ENCODE measurements at places on chromosomes 16 and 17.

GRCh38 chr16:57475711-57476339, 10.5 kb downstream of the DOK4 start:
- DNase-seq, result peak; percentile 61

- DNase-seq, result no peak
These were observed 115.4 kb downstream of the SHISA6 start for GRCh38 chr17:11356371-11356770.

DNA sequence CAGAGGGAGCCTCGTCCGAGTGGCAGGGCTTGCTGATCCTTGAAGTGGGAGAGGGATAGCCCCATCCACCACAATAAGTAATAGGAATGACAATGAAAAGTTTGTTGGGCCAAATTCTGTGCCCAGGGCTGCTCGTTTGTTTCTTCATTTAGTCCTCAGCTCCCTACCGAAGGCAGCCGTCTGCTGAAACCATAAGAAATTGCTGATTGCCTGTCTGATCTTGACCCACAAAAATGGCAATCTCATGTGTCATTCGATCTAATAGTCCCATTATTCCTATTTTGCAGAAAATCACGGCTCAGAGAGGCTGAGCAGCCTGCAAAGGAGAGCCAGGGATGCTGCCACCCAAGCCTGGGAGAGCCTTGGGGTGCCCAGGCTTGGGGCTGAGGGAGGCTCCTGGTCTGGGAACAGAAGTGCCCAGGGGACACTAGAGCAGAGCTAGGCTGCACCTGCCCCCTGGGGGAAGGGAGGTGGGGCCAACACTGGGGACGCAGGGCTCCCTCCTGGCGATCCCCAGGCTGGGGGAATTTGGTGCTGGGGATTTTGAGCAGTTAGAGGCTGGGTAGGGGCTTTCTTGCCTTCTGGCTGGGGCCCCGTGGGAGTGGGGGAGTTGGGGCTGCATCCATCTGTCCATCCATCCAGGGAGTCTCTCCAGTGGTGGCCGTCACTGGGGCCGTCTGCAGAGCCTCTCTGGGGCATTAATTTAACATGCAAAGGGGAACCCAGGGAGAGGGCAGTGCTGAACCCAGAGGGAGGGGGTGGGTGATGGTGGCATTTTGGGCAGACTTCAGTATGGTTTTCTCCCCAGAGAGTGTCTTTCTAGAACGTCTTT, 53.5 kb downstream of the SOCS1 start:
- DNase-seq, result no peak

DNA sequence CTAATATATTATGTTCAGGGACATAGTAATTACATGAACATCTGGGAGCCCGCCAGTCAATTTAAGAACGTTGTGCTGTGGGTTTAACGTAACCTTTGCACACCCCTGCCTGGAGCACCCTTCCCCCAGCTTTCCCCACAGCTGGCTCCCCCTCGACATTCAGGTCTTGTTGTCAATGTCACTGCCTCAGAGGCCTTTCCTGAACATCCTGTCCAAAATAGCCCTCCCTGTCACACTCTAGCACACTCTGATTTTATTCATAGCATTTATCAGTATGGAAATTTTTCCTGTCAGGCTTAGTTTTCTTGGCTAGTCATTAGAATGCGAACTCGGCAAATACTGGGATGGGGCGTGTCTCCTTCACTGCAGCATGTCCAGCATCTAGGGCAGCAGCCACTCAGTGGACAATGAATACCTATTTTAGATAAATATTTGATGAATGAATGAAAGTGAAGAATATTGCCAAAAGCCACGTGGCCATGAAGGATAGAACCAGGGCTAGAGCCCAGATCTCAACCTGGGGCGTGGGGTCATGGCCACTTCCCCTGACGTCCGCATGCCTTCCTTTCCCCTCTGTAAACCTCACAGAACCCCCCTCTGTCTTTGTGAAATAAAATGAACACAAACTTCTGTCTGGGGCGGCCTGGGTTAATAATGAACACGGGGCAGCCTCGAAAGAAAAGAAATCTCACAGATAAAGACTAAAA, 10.5 kb downstream of the PIK3R6 start:
- DNase-seq, result no peak

DNA sequence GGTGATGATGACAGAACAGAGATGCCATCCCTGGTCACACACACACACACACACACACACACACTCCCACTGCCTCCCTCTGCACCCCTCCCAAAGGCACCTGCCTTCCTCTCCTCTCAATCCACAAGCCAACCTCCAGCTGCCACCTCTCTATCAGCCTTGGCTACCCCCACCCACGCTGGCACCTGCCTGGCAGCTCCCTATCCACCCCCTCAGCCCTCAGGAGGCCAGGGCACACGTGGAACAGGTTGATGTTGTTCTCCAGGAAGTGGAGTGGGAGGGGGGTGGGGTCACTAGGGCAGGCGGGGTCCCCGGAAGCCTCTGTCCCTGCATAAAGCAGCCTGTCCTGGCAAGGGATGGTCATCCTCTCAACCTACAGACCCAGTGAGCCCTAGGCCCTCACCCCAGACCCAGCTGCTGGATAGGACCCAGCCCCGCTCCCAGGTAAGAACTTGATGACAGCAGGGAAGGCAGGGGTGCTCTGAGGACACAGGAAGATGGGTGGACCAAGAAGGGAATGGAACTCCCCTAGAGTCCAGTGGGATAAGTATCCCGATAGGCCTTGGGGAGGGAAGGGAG, at the start of gene GSDMA:
GSDMA (plus strand) TSS at position 363 of the 579 bp plus-strand sequence. CDS start 2,684 bp downstream, outside the sequence.
- peak; percentile 56 for DNase-seq

- peak; percentile 18 for DNase-seq
These were observed 47.5 kb downstream of the STAT3 start for GRCh38 chr17:42340691-42341127.

DNA sequence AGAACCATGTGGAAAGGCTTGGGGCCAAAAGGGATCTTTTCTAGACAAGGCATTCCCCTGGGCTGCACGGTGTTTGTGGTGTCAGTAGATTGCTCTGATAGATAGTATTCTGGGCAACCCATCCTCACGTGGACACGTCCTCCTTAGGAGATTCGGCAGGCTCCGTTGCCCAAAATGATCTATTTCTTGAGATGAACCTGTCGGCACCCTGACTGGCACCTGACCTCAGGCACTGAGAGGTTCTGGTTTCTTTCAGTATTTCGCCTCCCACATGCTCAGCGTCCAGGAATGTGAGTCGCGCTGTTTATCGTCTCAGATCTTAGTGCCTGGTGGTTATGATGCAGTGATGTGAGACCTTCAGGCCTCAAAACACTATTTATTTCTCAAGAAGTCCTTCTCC, 89.7 kb downstream of the MARCHF10 start:
- DNase-seq, result no peak

DNA sequence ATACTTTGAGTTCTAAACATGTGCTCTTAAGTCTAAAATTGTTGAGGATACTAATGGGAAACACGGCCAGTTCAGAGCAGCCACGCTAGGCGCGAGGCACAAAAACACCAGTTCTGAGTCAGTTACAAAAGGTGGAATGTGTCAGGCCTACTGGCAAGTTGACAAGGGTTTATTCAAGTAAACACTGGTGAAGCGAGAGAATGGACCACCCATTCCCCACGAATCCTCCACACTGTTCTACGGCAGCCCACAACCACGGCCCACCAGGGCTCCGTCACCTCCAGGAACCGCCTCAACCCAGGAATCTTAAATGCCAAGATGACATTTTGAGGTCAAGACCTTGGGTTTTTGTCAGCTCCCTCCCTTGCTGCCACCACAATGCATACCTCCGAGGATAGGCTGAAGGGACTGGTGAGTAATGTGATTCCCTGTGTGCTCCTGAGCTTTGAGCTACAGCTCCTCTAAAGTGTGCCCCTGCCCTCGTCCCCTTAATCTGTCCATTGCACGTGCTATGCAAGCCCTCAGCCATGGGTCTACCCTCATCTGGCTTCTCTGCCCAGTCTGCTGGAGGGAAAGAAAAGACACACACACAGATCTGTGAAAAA, 28.5 kb upstream of the TRAP1 start:
- DNase-seq, result no peak

DNA sequence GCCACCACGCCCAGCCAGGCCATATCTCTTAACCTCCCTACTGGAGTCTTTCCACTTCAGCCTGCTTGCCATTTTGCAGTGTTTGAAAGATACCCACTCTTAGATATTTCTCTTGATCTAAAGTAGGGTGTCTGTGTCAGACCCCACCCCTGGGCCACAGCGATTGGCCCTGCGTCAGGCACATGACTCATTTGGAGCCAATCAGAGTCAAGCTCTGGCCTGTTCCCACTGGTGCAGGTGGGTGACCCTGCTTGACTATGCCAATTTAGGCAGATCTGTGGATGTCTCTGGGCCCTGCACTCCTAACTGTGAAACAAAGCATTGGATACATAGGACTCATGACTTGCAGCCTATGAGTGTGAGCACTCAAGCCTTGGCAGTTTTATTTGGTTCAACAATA, 27.6 kb downstream of the FOXL1 start:
- DNase-seq, result no peak

- no peak for DNase-seq
These were observed 23.3 kb upstream of the SUPT4H1 start for GRCh38 chr17:58375256-58375655.

- no peak for DNase-seq
These were observed 15.3 kb upstream of the UBE2I start for GRCh38 chr16:1293921-1294656.

- no peak for DNase-seq
These were observed 34.4 kb upstream of the RAB11FIP4 start for GRCh38 chr17:31357091-31357490.

- no peak for DNase-seq
These were observed 194.9 kb upstream of the CDH11 start for GRCh38 chr16:65316808-65317207.

DNA sequence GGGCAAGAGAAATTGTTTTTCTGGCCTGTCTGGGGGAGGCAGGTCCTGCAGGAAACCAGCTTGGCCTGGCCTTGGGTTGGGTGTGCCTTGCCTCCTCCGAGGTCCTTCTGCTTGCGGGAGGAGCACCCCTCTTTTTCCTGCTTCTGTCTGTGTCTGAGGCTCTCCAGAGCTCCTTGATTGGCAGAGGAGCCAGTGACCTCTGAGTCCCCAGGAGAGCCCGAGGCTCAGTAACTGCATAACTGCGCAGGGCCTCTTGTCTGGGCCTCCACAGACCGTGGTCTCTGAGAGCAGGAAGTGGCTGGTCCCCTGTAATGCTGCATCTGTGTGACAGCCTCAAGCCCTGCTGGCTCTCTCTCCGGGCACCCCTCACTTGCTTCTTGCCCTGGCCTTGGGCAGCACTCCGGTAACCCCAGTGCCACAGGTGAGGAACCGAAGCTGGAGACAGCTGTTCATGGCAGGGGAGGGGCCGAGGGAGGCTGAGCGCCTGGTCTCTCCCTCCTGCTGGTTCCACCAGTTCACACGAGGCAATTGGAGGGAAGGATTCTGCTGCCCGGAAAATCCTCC, 1.6 kb downstream of the CAPN15 start:
- no peak for DNase-seq

DNA sequence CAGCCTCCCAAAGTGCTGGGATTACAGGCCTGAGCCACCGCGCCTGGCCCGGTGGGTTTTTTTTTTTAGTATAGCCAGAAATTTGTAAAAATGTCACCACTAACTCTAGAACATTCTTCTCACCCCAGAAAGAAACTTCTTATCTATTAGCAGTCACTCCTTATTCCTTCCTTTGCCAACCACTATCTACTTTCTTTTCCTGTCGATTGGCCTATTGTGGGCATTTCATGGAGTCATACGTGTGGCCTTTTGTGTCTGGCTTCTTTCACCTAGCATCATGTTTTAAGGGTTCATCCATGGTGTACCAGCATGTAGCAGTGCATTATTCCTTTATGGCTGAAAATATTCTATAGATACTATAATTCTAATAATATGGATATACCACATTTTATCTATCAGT, 3.6 kb downstream of the CYB5D2 start:
- no peak for DNase-seq

GRCh38 chr17:38594152-38594551, 11.6 kb downstream of the SRCIN1 start:
- no peak for DNase-seq

- no peak for DNase-seq
These were observed 122.0 kb downstream of the CPPED1 start for GRCh38 chr16:12681653-12682052.

- no peak for DNase-seq
These were observed 41.5 kb upstream of the MYOCD start for GRCh38 chr17:12624211-12624610.

DNA sequence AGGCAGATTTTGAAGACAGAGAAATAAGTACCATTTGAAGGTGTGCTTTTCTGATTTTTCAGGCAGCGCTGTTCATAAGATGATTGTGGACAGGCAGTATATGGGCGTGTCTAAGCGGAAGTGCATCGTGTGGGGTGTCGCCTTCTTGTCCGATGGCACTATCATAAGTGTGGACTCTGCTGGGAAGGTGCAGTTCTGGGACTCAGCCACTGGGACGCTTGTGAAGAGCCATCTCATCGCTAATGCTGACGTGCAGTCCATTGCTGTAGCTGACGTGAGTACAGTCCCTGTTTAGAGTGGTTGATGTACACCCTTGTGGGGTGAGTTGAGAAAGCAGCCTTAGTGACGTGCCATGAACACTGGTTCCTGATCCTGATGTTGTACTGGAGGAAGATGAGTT, 10.7 kb downstream of the UTP4 start:
- no peak for DNase-seq

DNA sequence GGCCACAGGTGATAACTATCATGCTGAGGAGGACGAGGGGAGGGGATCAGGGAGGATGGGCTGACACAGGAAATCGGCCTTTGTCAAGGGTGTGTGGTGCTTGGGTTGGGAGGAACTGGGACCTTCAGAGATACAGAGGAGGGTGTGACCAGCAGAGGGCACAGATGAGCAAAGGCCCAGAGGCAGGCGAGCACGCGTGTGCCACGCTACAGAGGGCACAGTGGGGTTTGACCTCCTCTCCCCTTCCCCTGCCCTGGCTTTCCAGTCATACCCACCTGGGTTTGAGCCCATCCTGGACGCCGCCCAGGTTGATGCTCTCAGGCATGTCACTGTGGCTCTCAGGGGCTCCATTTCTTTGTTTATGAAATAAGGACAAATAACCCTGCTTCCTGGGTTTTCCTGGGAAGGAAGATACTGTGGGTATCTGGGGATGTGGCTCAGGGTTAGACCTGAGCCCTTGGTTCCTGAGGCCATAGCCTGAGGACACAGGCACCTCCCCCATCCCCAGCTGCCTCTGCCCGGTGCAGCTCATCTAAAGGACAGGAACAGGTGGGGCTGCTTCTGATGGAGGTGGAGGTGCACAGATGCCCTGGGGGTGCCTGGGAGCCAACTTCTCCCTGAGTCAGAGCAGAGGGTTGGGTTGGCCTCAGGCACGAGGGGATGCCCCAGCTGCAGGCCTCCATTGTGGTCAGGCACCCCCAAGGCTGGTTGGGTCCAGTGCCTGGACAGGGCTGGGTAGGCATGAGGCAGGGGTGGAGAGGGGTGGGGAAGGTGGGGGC, 51.8 kb downstream of the BEAN1 start:
- peak; percentile 83 for DNase-seq
